ENCODE measurements at places on chromosomes 4 and X. TPM values are rescaled to one million over a fixed set of nuclear protein-coding genes. Genes with fewer than 3 reads are reported as not detected.

Gene RBMXL3
- total RNA-seq = not detected

Gene HTR2C
- total RNA-seq = 0.44 TPM

Gene CCDC110
- 0.29 TPM for total RNA-seq

Gene CC2D2A
- total RNA-seq = 18.8 TPM

Gene IQCM
- not detected for total RNA-seq

Gene SOWAHB
- total RNA-seq = not detected
